ENCODE measurements at places on chromosomes 1 and 21.

DNA sequence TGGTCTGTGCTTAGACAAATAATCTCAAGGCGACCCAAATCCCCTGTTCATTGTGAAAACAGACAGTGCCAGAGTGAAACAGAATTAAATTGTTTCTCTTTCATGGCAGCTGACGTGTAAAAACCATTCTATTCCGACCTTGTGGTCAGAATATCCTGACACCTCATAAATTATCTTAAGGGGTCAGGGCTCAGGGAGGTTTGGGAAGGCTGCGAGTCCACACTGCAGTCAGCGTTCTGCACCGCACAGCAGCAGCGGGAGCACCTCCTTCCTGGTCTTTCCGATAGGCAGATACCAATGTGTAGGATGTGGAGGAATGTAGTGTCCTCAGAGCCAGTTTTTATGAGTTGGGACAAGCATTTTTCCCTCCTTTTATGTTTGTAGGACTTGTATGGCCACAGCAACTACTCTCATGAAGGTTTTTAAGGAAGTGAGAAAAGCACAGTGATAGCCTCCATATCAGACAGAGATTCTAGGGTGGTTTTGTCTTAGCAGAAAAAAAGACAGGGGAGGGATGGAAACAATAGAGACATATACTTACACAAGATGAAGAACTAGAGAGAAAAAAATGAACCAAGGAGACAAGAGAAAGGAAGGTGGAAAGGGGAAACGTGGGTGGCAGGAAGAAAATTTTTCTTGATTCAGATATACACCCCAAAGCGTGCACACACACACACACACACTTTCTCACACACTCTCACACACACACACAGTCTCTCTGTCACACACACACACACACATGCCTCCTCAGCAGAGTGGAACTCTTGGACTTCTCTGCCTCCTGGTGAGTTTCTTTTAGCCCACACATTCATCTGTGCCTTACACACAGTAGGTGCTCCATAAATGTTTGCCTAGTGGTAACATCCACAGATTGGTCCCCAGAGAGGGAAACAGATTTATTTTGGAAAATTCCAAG lies 68.6 kb downstream of the NTMT2 start:
- no peak for DNase-seq

DNA sequence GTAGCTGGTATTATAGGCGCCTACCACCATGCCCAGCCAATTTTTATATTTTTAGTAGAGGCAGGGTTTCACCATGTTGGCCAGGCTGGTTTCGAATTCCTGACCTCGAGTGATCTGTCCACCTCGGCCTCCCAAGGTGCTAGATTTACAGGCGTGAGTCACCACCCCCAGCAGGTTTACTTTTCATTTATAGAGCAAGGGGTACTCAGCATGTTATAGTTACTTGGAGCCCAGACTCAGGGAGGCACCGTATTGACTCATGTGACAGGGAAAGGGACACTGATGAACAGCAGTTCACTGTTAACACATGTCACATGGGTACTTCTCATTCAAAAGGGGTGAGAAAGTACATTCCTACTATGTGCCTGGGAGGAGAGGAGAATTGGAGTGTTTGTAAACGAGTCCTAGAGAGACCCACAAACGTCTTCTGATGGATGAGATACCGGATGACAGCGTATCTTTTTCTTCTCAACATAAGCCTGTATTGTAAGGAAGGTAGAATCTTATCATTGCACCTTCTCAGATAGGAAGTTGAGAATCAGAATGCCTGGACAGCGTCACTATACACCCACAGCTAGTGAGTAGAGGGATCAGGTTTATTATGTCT lies 510.0 kb downstream of the USP25 start:
- DNase-seq, result no peak

GRCh38 chr1:53291574-53291973 lies 36.3 kb downstream of the LRP8 start:
- no peak for DNase-seq

DNA sequence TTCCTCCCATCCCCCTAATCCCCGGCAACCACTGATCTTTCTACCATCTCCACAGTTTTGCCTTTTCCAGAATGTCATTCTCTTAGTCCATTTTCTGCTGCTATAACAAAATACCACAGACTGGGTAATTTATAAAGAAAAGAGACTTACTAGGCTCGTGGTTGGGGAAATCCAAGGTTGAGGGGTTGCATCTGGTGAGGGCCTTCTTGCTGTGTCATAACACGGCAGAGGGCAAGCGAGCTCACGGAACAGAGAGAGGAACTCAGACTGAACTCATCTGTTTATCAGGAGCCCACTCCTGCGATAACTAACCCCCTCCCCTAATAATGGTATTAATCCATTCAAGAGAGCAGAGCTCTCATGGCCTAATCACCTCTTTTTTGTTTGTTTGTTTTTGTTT lies 52.0 kb downstream of the RUNX3 start:
- no peak for DNase-seq

- DNase-seq, result peak; percentile 58
Observed at GRCh38 chr1:198179556-198179981, 22.8 kb downstream of the NEK7 start.

DNA sequence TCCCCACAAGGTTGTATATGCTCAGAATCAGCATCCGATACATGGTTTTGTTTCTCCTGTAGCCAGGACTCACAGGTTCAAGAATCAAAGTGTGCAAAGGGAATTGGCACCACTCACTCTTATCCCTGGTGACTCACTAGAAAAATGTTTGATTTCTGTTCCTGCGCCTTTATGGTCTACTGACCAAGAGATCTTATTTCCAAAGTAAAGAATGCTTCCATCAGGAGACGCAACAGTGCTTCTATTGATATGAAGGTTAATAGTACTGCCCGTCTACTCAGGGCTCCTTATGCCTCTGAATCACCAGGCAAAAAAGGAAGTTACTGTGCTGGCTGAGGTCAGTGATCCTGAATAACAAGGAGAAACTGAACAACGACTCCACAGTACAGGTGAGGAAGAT lies 1392.0 kb upstream of the PRMT6 start:
- no peak for DNase-seq

GRCh38 chr1:150969626-150970025 lies 5.0 kb downstream of the CERS2 start:
- DNase-seq, result no peak

DNA sequence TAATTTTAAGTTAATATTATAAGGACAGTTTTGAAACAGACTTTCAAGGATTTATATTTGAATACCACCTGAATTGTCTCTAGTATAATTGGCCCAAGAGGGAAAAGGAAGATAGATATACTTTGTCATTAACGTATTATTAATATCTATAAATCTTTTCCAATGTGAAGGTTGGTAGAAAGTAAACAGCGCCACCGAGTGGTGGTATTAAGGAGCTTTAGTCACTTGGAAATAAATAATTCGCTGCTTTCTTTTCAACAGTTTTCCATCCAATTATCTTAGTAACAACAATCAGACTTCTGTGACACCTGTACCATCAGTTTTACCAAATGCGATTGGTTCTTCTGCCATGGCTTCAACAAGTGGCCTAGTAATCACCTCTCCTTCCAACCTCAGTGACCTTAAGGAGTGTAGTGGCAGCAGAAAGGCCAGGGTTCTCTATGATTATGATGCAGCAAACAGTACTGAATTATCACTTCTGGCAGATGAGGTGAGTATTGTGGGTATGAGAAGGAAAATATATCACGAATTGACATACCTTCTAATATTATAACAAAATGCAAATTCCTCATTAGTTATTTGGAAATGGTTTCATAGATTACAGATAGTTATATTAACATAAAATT lies 37.7 kb downstream of the SH3GLB1 start:
- peak; percentile 62 for DNase-seq

- no peak for DNase-seq
Observed at GRCh38 chr1:166980818-166981217, 5.5 kb upstream of the ILDR2 start.

- no peak for DNase-seq
Observed at GRCh38 chr1:56249234-56249633, 330.1 kb downstream of the PLPP3 start.

GRCh38 chr1:68344208-68344607 lies 105.5 kb downstream of the RPE65 start:
- DNase-seq, result no peak

DNA sequence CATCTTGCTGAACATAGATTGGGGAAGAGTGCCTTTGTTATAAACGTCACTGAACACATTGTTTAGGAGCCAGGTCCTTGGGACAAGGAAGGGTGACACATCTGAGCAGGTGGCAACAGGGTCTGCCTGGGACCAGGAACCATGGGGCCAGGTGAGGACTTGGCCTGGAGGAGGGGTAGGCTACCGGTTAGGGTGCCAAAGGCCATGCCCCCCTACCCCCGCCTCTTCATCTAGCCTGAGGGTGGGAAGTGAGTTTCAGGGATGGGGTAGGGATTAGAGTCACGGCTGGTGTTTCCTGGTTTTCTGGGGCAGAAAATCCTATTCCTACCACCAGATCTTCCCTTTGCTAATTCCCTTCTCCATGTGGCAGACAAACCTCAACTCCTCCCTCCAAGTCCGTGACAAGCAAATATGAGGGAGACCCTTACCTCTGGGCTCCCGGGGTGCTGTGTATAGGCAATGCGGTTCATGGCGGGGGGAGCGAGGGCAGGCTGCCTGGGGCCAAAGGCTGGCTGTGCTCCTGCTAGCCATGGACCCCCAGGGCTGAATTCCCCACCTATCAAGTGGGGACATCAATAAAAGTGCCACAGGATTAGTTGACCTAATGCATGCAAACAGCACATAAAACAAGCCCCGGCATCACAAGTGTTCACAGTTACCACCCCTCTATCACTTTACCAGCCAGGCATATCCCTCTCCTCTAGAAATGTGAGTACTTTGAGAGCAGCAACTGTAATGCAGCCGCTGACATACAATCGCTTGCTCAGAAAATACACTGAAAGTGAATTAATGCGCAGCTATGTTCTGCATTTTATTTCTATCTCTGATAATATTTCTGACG lies 14.5 kb downstream of the CD247 start:
- no peak for DNase-seq

- no peak for DNase-seq
Observed at GRCh38 chr1:226798427-226799411, 59.6 kb upstream of the ITPKB start.

GRCh38 chr1:231171623-231172197 lies 9.9 kb downstream of the TRIM67 start:
- peak; percentile 71 for DNase-seq

DNA sequence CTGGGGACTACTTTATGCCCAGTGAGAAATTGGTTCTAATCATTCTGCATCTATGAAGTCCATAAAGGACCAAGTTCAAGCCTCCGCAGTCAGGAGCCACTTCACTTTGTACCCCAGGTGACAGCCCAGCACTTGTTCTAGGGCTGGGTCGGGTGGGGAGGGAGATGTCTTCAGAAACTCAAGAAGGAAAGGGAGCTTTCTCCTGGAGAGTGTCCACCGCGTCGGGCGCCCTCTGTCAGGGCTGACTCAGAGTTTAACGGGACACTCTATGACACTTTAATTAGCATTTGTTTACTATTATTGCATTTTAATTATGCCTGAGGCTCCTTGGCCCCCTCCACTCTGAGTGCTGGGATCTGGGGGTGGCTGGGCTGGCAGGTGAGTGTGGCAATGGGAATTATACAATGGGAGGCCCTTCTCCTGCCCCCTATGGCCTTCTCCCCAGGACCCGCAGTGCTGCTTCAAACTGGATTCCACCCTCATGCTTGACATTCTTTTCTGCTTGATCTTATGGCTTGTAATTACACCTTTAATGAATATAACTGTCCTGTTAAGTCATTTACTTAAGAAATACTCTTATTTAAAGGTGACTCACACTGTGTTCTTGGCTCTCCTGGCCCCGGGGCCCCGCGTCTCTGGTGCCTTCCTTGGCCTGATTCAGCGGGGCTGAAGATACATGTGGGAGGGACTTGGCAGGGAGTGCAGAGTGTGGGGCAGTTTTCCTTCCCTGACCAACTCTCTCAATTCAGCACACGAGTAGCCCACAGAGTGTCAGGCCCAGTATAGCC lies 136.6 kb downstream of the PLXNA2 start:
- DNase-seq, result peak; percentile 58

- DNase-seq, result no peak
Observed at GRCh38 chr1:183693521-183693920, 40.4 kb upstream of the APOBEC4 start.

- no peak for DNase-seq
Observed at GRCh38 chr1:214470132-214470531, 81.3 kb downstream of the PTPN14 start.

DNA sequence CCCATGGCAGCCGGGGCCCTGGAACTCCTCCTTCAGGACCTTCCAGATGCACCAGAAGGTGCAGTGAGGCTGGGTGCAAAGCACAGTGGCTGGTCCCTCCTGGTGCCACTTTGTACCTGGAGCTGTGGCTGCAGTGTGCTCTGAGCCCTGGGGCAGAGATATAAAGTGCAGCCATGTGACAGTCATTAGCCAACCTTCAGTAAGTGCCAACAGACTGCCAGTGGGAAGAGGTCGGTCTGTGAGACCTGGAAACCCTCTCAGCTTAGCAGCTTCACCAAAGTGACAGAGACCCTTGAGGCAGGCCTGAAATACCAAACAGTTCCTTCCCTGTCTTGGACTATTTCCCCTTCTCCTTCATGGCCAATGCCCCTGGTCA lies 26.7 kb upstream of the NGF start:
- DNase-seq, result peak; percentile 56

GRCh38 chr1:24606621-24607020 lies 36.5 kb upstream of the SRRM1 start:
- DNase-seq, result no peak

GRCh38 chr1:15260418-15261154 lies 13.6 kb downstream of the FHAD1 start:
- no peak for DNase-seq

DNA sequence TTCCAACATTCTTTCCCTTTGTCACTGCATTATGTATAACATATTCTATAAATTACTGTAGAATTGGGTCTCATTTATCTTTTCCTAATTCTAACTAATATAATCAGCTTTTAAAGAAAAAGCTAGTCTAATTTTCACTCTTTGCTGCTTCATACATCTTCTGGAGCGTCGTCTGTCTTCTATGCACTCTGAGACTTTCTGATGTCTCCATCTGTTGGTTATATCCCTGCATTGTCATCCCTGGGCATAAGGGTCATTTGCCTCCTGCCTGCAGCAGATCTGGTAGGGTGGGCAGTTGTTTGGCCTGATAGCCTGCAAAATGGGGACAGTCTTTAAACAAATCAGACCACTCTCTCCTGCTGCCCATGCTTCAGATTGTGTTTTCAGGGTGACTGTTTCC lies 40.8 kb upstream of the DYNLT5 start:
- DNase-seq, result peak; percentile 18

GRCh38 chr1:28173151-28173979 lies 3.1 kb downstream of the PTAFR start:
- DNase-seq, result no peak

GRCh38 chr1:242006976-242007375 lies 8.1 kb upstream of the MAP1LC3C start:
- DNase-seq, result no peak

DNA sequence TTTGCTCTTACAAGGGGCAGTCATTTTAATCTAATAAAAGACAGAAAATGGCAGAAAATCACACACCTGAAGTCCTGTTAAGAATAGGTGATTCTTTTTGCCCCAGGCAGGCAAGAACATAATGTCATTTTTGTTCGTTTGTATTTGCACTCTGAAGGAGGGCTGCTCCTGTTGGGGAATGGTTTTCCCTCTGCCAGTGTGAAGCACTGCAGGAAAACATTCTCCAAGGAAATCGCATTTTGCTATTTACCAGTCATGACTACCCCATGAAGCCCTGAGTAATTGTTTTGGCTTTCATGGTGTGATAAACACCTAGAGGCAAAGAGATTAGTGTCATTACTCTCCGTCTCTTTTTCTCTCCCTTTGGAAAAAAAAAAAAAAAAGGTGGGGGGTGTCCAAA lies 345.5 kb downstream of the NTNG1 start:
- DNase-seq, result no peak

Data from adipocyte (in vitro differentiated cells).